Activated gamma-delta T cell treated with Interleukin-2 at 50 U/mL for 16 hours (primary cell): ENCODE measurements at places on chromosomes 3 and 15.

- DNase-seq, result no peak
These were observed 20.0 kb upstream of the CHRNB4 start for GRCh38 chr15:78661001-78661400.

DNA sequence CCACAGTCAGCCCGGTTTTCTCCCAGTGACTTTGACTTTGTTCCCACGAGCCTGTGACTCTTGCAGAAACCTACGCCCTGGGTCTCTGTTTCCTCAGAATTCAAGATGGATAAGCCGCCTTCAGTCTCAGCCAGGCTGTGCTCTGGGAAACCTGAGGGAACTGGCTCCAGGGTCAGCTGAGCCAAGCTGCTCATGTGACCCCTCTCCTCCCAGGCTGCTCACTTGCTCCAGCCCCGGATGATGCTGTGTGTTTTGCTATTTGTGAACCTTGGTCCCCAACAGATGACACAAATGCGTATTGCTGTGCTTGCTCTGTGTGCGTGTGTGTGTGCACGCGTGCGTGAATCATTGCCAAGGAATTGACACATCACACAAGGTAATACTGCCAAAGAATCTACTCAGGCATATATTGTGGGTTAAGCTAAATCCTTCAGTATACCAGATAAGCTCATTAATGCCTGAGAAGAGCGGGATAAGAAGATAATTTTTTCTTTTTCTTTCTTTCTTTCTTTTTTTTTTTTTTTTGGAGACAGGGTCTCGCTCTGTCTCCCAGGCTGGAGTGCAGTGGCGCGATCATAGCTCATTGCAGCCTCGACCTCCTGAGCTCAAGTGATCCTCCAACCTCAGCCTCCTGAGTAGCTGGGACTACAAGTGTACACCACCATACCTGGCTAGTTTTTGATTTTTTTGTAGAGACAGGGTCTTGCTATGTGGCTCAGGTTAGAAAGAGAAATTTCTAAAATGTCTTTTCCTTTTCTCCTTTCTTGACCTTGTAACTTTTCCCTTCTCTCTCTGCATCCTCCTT, 29.2 kb upstream of the UMPS start:
- no peak for DNase-seq

GRCh38 chr3:189273736-189274135, 102.0 kb downstream of the TPRG1 start:
- no peak for DNase-seq

GRCh38 chr15:39657181-39657580, 76.3 kb downstream of the THBS1 start:
- no peak for DNase-seq

- no peak for DNase-seq
These were observed 260.2 kb downstream of the PDZRN3 start for GRCh38 chr3:73364517-73364916.

- no peak for DNase-seq
These were observed 37.1 kb downstream of the FAM240A start for GRCh38 chr3:46649436-46649835.

DNA sequence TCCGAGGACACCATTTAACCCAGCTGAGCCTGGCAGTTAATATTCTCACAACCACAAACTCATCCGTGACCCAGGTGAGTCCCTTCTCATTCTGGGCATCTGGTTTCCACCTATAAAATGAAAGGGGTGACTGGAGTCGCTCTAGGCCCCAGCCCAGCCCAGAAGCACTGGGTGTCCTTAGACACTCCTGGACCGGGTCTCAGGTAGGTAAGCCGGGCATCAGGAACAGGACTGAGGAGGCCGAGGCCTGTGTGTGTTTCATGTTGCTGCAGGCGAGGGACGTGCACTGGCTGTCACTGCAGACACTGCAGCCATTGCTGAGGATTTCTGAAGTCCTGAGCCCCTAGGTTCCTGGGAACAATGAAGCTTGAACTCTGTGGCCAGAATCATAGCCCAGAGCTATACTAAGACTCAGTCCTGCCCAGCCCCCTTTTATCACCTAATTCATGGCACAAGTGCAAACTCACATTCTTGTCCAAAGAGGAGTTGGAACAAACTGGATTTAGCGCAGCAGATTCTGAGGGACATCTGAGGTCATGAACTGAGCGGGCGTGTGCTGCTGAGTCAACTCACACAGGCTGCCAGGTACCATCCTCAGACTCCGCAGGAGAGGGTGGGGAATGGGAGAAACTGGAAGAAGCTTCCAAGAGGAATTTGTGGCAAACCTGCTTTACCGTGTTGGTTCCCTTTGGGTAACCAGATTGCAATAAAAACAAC, 184.9 kb downstream of the FAM43A start:
- DNase-seq, result no peak

DNA sequence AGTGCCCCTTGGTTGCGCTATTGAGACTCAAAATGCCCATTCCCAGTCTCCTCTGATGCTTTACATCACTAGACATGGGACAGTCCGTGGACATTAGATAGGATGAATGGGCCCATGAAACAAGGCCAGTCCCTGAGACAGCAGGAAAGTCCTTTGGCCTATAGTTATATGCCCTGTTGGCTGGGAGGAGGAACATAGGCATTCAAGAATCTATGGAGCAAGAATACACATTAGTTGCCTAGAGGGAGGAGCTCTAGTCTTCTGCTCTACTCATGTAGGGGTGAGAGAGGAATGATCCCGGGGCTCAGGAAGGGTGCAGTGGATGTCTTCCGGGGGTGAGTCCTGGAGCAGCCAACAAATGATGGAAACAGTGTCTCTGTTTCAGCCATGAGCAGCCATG, 58.0 kb upstream of the LRTM1 start:
- no peak for DNase-seq

GRCh38 chr3:16286161-16286560, 21.1 kb downstream of the OXNAD1 start:
- peak; percentile 68 for DNase-seq

DNA sequence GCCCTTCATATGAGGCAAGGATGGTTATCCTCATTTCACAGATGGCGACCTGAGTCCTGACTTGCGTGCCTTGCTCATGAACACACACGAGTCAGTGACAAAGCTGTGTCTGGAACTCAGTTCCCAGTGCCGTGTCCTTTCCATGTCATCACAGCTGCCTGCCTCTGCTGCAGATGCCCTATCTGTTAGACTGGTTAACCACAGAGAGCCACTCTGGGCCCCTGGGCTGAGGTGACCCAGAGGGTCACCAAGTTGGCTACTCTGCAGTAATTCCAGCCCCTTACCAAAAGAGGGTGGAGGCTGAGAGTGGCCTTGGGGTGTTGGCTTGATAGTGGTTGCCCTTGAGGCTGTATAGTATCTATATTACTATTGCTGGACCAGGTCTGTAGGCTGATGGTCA, 41.0 kb downstream of the RAB11A start:
- no peak for DNase-seq

GRCh38 chr15:68704496-68705021, 116.1 kb downstream of the ANP32A start:
- no peak for DNase-seq

DNA sequence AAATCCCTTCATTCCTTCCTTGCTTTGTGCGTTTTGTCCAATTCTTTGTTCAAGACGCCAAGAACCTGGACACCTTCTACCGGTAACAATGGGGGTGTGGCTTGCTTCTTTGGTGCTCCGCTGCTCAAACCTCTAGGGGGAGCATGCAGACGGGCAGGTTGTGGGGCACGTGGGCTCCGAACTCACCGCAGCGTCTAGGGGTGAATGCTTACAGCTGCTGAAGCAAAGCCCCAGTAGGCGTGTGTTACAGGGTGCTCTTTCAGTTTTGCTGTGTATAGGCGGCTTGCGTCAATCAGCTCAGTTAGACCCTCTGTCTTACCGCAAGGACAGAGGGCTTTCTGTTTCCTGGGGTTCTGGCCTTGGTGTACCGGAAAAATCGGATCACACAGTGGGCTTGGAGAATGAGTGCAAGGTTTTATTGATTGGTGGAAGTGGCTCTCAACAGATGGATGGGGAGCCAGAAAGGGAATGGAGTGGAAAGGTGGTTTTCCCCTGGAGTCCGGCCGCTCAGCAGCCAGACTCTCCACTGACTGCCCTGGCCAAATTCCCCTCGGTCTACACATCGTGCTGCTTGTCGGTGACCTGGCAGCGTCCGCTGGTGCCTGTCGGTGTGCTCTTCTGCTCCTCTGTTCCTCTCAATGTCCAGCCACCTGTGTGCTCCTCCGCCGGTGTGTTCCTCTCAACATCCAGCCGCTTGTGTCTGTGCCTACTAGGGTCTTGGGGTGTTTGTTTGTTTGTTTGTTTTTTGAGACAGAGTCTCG, 1.2 kb upstream of the LRRC34 start:
- DNase-seq, result peak; percentile 71

DNA sequence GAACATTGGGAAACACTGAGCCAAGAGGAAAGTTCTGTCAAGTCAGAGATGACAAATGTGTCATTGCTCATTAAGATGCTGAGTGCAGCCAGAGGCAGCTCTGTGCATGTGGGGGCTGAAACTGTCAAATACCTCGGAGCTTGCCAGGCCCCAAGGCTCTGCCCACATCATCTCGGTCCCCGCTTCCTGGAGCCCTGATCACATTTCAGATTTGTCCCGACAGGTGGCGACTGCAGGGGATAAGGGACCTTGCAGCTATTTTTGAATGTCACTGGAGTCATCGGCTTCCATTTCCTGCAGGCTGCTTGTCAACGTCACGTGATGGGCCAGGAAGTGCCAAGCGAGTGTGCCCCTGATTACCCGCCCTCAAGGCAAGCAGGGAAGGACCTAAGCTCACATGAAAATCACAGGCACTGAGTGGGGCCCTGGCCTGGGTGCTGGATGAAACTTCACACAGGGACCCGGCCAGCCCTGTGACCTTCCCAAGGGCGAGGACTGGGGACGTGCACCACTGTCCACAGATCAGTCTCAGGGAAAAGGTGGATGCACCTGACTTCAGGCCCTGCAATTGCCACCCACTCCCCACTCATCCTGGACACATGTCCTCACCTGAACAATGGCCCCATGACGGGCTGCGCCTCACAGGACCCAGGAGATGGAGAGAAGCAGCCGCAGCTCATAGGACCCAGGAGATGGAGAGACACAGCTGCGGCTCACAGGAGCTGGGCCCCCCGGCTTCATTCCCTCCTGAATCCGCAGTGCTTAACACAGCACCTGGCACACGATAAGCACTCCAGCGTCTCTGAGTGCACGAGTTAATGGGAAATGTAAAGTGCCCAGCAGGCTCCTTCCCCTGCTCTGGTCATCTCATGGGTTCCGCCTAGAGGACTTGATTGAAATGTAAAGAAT, 73.4 kb downstream of the NUP210 start:
- DNase-seq, result peak; percentile 73

DNA sequence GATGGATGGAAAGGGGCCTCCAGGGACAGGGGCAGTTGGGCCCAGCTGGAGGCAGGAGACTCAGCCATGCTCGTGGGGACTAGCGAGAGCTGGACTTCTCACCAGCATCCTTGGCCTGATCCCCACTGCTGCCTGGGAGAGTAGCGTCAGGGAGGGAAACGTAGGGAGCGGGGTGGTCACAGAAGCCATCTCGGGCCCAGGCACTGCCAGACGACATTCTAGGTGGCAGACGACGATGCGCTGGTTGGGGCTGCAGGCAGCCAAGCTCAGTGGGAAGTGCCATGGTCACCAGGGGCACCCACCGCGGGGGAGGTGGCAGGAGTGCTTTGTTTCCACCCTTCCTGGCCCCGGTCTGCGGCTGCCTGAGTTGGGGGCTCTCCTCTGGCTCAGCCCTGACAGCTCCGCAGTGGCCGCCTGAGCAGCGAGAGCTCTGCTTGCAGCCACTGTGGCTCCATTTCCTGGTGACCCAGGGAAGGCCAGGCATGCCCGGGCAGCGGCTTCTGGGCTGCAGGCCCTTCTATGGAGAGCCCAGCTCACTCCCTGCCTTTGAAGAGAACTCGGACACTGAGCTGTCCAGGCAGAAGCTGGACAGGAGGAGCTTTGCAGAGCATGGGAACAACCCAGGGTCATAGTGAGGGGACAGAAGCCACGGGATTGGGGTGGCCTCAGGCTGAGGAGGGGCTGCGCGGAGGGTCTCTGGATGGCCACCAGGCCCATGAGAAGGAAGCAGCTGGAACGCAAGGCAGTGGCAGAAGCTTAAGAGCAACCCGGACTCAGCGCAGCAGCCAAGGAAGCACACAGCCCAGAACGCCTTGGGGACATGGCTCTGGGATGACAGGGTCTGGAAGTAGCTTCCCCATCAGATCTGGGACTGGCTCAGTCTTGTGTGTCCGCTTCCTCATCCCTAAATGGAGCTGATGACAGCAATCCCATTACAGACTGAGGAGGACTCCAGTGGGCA, 30.8 kb downstream of the KLHL25 start:
- no peak for DNase-seq

- DNase-seq, result no peak
These were observed 215.2 kb upstream of the SGO1 start for GRCh38 chr3:20401253-20401652.

DNA sequence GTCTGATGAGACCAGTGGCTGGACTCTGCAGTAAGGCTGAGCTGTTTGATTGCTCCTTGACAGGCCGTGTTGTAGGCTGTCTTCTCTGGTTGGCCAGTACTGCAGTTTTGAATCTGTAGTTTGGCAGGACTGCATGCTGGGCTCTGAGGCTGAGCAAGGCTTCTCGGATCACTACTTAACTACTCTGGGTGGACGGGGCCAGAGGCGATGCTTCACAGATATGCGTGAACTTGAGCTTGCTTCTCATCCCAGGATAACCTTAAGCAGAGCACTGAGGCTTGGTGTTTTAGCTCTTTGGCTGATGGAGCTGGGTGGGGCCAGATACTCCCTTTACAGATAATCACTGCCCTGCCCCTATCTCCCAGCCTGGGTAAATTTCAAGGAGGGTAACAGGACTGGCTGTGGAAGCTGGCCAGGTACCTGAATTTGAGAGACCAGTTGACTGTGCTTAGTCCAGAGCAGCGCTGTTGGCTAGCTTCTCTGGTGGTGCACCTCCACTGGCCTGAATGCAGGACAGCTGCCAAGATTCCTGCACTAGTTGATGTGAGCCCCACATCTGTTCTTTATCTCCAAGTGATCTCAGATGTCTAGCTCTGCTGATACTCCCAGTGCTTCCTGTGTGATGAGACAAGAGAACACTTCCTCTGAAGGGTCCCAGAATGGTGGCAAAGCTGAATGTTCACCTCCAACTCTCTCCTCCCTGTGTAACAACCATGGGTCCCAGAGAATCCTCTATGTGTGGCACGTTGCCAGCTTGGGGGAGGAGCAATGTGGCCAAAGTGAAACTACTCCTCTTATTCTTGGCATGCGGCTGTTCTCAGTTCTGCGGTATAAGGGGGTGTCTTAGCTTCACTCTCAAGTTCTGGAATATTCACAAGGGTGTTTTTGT, 37.9 kb downstream of the RPL39L start:
- DNase-seq, result peak; percentile 49
